ENCODE measurements at places on chromosomes 12 and 14. TPM values are rescaled to one million over a fixed set of nuclear protein-coding genes. Genes with fewer than 3 reads are reported as not detected.

DNA sequence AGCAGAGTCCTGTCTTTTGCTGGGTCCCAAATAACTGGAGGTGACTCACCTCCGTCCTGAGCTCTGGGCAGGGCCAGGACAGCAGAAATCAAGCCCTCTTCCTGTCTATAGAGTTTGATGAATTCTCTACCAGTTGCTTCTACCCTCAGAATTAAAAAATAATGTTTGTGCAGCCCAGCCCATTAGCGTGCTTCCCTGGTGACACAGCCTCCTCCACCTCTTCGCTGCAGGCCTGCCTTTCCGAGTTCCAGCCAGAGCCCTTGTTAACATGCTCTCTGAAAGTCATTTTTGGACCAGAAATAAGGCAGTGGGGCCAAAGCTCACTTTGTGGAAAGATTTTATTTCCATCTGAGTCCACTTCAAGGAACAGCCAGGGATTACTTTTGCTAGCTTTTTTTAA is 94.0 kb downstream of the TBX5 start:
- no peak overlapping the region for H3K4me3 ChIP-seq
- H3K27me3 ChIP-seq = peaks cover 3% of the 10 kb centered on the region
- no peak for DNase-seq
- no peaks in the 10 kb centered on the region for H3K36me3 ChIP-seq
- H3K27ac ChIP-seq = no peak overlapping the region

DNA sequence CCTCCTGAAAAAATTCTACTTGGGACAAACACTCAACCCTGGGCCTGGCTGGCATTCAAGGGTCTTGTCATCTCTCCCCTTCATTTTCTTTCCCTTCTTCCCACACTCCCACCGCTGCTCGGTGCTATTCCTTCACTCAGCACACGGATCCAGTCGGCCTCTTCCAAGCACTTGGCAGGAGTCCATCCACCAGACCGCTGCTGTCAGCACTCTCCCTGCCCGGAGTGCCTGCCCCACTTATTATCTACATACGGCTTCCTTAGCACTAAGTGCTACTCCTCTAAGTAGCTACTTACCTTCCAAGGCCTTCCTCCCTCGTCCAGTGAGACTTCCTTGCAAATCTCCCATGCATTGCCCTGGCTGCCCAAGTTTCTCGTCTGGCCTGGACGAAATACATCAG is 29.8 kb downstream of the CALM1 start:
- no peaks in the 10 kb centered on the region for H3K36me3 ChIP-seq
- no peaks in the 10 kb centered on the region for H3K27me3 ChIP-seq
- no peak for DNase-seq
- H3K4me3 ChIP-seq = no peak overlapping the region
- no peak overlapping the region for H3K27ac ChIP-seq

- peaks cover 9% of the 10 kb centered on the region for H3K4me1 ChIP-seq
- no peak overlapping the region for H3K4me3 ChIP-seq
- no peak for DNase-seq
- no peaks in the 10 kb centered on the region for H3K27me3 ChIP-seq
Measured at GRCh38 chr14:37168721-37169120, 3.7 kb downstream of the SLC25A21 start.

DNA sequence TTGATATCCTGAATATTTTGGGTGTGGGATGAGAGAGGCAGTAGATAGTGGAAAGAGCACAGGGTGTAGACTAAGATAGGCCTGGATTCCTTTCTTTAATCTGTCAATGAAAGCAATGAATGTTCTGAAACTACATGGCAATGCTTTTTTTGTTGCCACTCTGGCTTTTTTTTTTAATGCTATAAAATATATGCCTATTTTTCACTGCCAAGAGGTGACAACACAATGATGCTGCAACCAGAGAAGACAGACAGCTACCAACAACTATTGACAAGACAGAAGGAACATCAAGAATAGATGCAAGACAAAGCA is 9.4 kb downstream of the ANG start:
- H3K27me3 ChIP-seq = no peaks in the 10 kb centered on the region
- no peak for DNase-seq
- no peaks in the 10 kb centered on the region for H3K4me1 ChIP-seq
- H3K27ac ChIP-seq = no peak overlapping the region
- H3K36me3 ChIP-seq = no peaks in the 10 kb centered on the region
- no peak overlapping the region for H3K4me3 ChIP-seq

DNA sequence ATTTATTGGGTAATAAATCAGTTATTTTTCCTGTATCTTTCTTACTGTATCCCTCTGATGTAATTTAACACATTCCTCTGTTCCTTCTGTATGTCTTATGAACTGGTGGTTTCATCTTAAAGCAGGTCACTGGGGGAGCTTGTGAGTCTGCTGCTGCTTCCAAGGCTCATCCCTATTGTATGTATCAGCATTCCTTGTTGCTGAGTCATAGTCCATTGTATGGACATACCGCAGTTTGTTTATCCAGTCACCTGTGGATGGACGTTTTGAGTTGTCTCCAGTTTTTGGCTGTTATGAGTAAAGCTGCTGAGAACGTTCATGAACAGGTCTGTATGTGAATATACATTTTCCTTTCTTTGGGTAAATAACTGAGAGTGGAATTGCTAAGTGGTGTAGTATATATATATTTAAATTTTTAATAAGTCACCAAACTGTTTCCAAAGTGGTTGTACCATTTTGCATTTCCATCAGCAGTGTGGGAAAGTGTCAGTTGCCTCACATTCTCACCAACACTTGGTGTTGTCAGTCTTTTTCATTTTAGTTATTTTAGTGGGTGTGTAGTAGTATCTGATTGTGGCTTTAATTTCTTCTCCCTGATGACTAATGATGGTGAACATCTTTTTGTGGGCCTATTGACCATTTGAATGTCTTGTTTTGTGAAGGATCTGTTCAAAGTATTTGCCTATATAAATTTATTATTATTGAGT is 82.7 kb downstream of the BEGAIN start:
- no peaks in the 10 kb centered on the region for H3K4me1 ChIP-seq
- no peak overlapping the region for H3K4me3 ChIP-seq
- no peaks in the 10 kb centered on the region for H3K27me3 ChIP-seq
- no peak overlapping the region for H3K27ac ChIP-seq
- no peak for DNase-seq

GRCh38 chr12:95115641-95116040 is 42.2 kb upstream of the NR2C1 start:
- H3K27me3 ChIP-seq = no peaks in the 10 kb centered on the region
- no peak for DNase-seq
- H3K27ac ChIP-seq = no peak overlapping the region
- no peak overlapping the region for H3K4me3 ChIP-seq

Gene PTHLH
- 0.50 TPM for total RNA-seq

Gene JPH4
- total RNA-seq = 0.22 TPM

Gene NUP37
- 9.3 TPM for total RNA-seq

Gene IL22
- not detected for total RNA-seq

All from pancreas (tissue), 10 donors.